ENCODE measurements at places on chromosomes 1 and 21.

- DNase-seq = no peak
Measured at GRCh38 chr1:185388346-185388745, 71.3 kb upstream of the IVNS1ABP start.

- DNase-seq = no peak
Measured at GRCh38 chr1:166169182-166169581, 2.4 kb upstream of the FAM78B start.

GRCh38 chr1:82818586-82818985 lies 1017.9 kb downstream of the ADGRL2 start:
- no peak for DNase-seq

DNA sequence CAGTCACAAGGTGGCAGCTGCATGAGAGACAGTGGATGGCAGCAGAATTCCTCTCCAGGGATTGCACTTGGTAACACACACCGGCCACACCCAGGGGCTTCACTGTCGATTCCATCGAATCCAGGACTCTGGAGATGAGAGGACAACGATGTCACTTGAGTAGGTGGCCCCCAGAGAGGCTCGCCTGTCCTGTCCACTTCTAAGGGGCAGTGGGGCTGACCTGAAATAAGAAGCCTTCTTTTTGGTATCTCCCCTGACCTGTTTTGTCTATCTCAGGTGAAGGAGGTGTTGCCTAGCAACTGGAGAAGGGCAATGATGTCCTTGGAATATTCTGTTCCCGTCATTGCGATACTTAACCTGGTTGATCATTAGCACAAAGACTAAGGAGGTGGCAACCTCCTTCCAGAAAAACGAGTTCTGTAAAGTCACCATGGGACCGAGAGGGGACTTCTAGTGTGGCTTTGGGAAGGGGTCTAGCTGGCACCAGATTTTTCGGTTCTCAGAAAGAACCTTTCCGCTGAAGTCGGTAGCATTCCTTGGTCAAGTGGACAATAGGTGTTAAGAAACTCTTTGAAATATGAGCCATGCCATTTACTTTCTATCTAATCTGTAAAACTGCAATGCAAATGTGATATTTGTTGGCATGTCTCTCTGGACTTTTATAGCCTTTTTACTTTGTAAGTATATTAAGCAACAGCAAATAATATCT lies 85.2 kb upstream of the TMPRSS2 start:
- DNase-seq = no peak

DNA sequence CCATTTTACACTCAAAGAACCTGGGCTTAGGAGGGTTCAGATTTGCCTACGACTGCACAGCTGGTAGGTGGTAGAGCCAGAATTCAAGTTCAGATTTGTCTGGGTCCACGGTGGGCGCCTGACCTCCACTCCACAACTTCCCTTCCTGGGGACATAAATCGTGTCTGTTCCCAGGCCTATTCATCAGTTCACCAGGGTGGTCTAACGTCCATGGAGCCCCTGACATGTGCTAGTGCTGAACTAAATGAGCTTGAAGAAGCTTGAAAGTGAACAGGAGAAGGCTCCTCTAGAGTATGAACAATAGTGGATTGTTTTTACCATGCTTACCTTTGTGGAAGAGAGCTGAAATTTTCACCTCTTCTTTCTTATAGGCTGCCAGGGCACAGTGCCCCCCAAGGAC lies 32.5 kb upstream of the KIF1B start:
- no peak for DNase-seq

DNA sequence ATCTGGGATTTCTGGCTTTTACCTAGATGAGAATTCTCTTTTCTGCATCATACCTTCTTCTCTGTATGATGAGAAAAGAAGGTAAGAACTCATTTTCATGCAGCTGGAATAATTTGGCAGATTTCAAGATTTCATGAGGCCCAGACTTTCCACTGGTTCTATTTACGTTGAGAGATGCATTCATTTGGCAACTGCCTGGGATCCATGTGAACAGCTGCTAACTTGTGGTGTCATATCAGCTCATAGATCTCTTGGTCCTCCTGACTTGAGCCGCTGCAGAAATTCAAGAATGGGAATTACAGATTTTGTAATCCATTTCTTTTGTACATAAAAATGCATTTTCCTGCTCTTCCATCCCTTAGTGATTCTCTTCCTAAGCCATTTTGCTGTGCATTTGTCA lies 17.1 kb upstream of the C1orf87 start:
- DNase-seq = no peak

DNA sequence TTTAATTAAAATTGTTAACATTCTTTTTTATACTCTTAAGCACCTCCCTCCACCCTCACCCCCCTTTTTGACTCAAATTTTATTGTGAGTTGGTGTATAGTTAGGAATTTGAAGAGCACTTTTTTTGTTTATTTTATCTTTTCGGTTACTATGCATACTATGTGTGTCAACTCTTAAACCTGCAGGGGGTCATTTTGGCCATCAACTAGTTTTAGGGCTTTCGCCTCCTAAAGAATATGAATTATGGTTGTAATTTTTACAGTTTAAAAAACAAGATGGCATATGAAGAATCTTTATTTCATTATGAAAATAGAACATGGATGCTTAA lies 9.7 kb downstream of the BACH1 start:
- no peak for DNase-seq

- no peak for DNase-seq
Measured at GRCh38 chr1:119893238-119893791, 3.0 kb downstream of the ADAM30 start.

DNA sequence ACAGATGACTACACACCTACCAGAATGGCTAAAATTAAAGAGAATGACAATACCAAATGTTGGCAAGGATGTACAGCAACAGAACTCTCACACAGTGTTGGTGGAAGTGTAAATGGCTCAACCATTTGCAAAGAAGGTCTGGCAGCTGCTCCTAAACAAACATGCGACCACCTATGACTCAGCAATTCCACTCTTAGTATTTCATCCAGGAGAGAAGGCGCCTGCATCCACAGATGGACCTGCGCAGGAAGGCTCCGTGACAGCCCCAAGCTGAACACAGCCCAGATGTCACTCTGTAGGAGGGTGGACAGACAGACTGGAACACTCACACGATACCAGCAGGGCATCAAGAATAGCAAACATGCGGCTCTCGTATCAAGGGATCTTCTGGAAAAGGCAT lies 6.7 kb downstream of the PTTG1IP start:
- DNase-seq = no peak

- DNase-seq = no peak
Measured at GRCh38 chr21:39022863-39023693, 160.2 kb downstream of the PSMG1 start.

- no peak for DNase-seq
Measured at GRCh38 chr1:34905098-34905459, 24.4 kb downstream of the DLGAP3 start.

DNA sequence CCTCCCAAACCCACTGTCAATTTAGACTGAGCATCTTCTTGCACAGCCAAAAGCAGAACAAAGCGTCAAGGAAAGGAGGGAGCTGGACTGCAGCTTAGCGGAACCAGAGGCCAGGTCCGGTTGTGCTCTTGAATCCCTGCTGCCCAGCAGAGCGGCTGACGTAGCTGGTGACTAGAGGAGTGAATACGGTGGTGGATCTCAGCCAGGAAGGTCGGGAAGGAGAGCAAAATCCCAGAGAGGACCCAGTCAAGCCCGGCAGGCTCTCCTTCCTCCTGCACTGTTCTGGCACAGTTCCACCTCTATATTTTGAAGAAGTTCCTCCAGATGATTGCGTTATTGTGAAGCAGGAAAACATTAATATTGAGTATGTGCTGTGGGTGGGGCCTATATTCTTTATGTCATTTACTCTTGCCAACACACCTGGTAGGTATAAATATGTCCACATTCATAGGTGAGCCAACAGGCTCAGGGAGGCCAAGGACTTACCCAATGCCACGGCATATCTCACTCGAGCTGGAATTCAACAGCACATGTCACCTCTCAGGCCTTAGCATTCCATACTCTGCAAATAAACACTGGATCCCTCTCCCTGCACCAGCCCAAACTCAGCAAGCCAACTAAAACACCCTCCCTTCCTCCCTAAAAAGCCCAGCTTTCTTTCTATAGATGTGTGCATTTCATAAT lies 23.6 kb upstream of the ABCB10 start:
- no peak for DNase-seq

GRCh38 chr1:87915771-87916170 lies 587.1 kb downstream of the LMO4 start:
- DNase-seq = no peak

DNA sequence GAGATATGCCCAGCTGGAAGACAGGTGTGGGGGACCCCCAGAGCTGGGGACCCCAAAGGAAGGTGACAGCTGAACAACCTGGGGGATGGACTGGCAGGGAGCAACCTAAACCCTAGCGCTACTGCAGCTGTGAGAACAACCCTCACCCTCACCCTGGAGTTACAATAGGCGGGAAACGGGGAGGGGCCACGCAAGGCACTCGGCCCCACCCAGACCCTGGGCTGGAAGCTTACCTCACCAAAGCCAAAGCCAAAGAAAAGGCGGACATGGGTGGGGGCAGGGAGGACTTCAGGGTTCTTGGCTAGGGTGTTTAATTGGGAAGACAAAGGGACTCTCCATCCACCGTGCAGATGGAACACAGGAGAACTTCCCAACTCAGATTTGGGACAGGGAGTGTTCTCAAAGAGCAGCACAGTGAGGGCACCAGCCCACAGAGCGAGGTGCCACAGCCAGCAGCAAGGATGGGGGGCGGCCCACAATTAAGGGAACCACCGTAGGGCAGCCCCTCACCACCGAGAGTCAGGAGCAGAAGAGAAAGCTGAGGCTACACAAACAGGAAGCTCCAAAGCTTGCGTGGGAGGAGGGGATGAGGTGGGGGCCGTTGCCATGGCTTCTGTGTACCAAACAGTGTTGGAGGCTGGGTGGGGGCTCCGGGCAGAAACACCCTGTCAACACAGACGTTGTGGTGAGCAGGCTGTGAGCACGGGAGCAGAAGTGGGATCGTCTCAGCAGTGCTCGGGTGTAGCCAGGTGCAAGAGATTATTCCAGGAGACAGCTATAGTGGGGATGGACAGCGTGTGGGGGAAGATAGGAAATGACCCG lies 1.9 kb downstream of the TAGLN2 start:
- DNase-seq = no peak

- DNase-seq = no peak
Measured at GRCh38 chr1:23557471-23558124, 1.7 kb downstream of the ID3 start.

DNA sequence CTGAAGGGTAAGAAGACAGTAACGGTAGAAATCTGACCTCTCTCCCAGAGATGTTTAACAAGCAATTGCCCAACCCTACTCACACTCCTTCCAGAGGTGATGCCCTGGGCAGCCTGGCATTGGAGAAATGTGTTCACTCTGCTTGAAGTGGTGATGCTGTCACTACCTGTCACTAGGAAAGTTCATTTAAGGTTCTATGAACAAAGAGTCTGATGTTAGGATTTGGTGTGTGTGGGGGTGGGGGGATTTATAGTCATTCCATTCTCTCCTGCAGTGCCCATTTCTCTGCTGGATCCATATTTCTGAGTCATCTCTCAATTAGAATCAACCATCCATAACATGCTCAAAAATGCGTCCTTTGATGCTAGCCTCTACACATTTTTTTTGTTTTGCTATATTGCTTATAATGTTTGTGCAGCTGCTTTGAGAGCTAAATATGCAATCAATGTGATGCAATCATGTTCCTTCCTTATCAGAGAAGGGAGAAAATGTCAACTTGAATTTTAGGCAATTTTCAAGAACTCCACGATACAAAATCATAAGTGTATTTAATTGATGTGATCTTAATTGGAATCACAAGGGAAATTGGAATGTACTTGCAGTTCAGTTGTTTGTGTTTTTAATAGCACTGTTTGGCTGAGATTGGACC lies 173.9 kb downstream of the DUSP10 start:
- DNase-seq = no peak

- no peak for DNase-seq
Measured at GRCh38 chr1:204464187-204464631, 30.4 kb downstream of the PIK3C2B start.

DNA sequence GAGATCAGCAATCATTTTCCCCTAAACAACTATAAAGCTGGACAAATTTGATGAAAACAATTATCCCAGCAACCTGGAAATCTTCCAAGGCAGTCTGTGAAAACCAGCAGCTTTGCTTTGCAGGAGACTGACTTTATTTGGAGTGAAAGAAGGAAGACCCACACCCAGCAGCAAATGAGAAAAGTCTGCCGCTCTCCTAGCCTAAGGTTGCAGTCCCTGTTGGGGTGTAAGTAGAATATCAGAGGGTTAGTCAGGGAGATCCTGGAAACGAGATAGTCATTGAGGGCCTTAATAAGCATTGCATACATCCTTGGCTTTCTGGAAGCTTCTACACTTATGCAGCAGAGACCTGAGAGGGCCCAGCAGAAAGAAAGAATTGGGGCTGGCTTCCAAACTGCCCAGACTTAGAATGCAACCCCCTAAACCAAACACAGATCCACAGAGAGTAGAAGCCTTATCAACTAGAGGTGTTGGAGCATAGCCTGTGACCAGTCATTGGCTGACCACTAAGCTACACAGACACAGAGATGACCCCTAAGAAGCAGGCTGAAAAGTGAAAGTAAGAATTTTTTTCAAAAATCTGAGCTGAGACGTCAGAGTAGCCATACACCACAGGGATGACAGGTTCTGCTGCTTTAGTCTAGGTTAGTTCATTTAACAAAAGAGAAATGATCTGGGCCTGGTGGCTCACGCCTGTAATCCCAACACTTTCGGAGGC lies 98.3 kb downstream of the LYPLAL1 start:
- DNase-seq = no peak

DNA sequence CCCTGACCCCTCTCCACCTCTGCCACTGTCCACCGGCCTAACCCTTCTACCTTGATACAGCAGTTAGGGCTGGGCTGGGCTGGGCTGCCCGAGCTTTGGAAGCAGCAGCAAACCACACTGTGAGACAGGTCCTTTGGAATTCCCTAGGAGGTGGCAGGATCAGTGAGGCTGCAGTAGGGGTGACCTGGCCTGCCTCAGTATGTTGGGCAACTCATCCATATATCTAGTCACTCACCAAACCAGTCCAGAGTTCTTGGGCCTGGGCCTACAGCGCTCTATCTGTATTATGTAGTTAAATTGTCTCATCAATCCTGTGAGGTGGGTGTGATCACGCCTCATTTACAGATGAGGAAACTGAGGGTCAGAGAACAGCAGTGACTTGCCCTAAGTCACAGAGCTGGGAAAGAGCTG lies 13.3 kb upstream of the SYNC start:
- no peak for DNase-seq

GRCh38 chr1:22350924-22351767 lies 100.5 kb upstream of the ZBTB40 start:
- no peak for DNase-seq

- DNase-seq = peak; percentile 8
Measured at GRCh38 chr21:36065497-36066036, 4.3 kb upstream of the CBR1 start.

Data from SW 1271 (cell line).